Urothelium cell line (cell line): ENCODE measurements at places on chromosomes 7 and 10.

DNA sequence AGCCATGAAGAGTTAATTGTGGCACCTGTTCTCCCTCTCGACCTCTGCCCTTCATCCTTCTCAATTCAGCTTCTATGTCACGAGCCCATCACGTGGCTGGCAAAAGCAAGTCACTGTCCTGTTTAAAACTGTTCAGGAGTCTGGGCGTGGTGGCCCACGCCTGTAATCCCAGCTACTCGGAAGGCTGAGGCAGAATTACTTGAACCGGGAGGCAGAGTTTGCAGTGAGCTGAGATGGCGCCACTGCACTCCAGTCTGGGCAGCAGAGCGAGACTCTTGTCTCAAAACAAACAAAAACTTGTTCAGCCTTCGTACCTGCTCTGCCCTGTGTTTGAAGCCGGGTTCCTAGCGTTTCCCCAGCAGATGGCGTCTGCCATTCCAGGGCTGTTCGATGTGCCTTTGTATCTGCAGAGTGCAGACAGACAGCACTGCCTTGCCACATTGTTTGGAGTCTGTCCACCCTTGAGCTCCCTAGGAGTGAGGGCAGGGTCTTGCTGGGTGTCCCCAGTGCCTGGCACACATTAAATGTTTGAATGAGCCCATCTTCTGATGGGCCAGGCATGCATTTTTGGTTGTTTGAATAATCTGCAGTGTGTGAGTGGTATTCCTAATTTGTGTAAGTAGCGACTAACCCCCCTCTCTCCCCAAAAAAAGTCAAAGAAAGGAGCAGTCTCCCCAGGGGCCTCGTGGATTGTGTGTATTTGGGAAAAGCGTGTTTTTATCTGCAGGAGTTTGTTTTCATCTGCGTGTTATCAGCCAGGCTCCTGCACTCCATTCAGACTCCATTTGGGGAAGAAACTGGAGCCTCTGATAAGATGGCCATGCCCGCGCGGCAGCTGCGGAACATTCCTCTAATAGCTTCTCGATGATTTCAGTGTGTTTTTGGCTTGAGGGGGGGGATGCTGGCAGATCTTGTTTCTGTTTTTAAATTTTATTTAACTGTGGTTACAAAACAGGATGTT lies 61.2 kb downstream of the DNAJB6 start:
- peak; percentile 40 for DNase-seq

DNA sequence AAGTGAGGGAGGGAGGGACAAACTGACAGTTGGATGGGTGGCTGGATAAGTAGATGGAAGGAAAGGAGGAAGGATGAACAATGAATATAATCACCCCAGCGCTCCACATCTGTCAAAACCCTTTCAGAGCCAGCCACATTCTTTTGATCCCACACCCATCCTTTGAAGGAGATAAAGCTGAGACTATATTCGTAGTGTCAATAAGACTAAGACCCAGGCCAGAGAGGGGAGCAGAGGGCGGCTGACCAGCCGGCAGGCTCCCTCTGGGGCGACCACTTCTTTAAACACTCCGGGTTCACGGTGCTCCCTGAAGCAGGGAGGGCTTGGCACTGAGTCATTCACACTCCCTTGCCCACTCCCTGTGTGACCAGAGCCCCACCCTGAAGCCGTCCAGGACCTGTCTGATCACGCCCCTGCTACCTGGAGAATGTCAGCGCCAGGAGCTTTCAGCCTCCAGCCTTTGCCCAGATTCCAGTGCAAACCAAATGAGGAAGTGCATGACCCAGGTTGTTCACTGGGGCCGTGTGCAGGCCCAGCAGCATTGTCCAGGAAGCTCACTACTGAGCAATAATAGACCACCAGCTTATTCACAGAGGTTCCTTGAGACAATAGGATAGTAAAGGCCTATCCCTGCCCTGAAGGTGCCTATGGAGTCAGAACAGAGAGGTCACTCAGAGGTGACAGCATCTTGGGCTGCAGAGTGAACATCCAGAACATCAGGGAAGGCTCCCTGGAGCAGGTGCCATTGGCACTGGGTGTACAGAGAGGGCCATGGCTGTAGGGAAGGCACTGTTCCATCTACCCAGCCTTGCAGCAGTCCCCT lies 34.4 kb downstream of the UNC5B start:
- peak; percentile 61 for DNase-seq

- no peak for DNase-seq
Observed at GRCh38 chr7:115631782-115632181, 398.8 kb downstream of the TFEC start.

DNA sequence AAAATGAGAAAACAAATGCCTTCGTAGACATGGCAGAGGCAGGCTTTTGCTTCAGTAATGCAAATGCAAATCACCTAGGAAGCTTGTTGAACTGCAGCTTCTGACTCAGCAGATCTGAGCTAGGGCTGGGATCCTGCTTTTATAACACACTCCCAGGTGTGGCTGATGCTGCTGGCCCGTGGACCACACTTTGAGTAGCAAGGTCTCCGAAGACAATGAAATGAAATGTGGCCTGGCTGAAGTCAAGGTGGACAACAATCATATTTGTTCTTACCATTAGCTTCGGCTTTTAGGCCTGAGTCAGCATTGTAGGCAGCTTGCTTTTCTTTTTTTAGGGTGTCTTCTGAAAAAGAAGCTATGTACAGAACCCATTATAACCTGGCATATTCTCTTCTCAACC lies 26.3 kb downstream of the COL17A1 start:
- DNase-seq = no peak
